ENCODE measurements at places on chromosomes 7 and 10.

- DNase-seq, result no peak
These were observed 136.6 kb upstream of the FAM20C start for GRCh38 chr7:55690-56248.

DNA sequence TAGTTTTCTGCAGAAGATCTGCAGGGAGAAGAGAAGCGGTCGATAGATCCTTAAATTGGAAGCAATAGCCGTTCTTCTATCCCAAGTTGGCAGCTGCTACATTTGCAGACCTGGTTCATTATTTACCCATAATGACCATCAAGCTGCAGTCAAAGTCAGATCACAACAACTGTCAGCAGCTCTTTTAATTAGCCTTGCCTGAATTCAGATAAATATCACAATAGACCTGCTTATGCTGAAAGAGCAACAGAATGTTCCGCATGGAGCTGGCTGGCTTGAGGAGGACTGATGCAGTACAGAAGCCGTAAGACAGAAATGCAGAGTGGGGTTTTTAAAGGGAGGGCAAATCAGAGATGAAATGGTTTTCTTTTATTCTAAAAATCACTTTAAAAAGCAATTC is 109.4 kb downstream of the HIBADH start:
- DNase-seq, result no peak

DNA sequence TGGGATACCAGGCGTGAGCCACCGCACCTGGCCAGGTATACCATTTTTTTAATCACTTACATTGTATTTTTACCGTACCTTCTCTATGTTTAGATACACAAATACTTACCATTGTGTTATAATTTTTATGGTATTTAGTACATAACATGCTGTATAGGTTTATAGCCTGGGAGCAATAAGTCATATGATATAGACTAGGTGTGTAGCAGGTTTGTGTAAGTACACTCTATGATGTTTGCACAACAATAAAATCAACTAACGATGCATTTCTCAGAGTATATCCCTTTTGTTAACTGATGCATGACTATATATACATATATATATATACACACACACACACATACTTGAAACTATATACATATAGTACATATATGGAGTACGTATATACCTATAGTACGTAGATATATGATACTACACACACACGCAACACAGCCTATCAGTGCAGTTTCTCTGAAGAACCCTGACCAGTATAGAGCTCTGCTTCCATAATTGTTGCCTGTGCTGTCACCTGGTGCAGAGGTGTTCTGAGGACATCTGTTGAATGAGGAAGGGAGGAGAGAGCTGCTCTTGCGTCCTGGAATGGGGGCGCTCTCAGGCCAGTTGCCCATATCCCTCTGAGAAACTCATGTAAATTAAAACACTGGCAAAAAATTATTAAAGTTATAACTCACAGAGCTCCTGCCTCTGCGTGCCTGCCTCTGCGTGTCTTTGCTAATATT is 315.3 kb downstream of the FGFR2 start:
- no peak for DNase-seq

GRCh38 chr7:147014286-147014955 is 897.8 kb downstream of the CNTNAP2 start:
- DNase-seq, result no peak
